Activated CD4-positive, alpha-beta T cell treated with anti-CD3 and anti-CD28 coated beads for 4 hours (primary cell): ENCODE measurements at places on chromosomes 16 and 17.

- DNase-seq: no peak
Measured at GRCh38 chr17:42409523-42410318, 13.3 kb downstream of the CAVIN1 start.

- no peak for DNase-seq
Measured at GRCh38 chr16:58057121-58057520, 31.6 kb downstream of the MMP15 start.

GRCh38 chr17:45747911-45748310 is 36.2 kb upstream of the CRHR1 start:
- no peak for DNase-seq

- DNase-seq: no peak
Measured at GRCh38 chr16:84999200-84999599, 12.1 kb downstream of the ZDHHC7 start.

GRCh38 chr16:20803561-20804214 is 2.6 kb downstream of the ERI2 start:
- no peak for DNase-seq

- DNase-seq: no peak
Measured at GRCh38 chr16:15572329-15573001, 70.5 kb downstream of the MARF1 start.

DNA sequence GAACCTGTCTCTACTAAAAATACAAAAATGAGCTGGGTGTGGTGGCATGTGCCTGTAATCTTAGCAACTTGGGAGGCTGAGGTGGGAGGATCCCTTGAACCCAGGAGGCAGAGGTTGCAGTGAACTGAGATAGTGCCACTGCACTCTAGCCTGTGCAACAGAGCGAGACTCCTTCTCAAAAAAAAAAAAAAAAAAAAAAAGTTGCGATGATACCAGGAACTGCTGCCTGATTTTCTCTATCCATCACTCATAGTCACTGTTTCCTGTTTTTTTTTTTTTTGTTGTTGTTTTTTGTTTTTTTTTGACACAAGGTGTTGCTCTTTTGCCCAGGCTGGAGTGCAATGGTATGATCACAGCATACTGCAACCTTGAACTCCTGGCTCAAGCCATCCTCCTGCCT is 59.2 kb downstream of the ABCC1 start:
- DNase-seq: no peak

GRCh38 chr17:29711588-29712385 is 89.1 kb upstream of the CORO6 start:
- no peak for DNase-seq
